Activated CD4-positive, alpha-beta T cell treated with anti-CD3 and anti-CD28 coated beads for 24 hours (primary cell): ENCODE measurements at places on chromosomes 3 and 15.

DNA sequence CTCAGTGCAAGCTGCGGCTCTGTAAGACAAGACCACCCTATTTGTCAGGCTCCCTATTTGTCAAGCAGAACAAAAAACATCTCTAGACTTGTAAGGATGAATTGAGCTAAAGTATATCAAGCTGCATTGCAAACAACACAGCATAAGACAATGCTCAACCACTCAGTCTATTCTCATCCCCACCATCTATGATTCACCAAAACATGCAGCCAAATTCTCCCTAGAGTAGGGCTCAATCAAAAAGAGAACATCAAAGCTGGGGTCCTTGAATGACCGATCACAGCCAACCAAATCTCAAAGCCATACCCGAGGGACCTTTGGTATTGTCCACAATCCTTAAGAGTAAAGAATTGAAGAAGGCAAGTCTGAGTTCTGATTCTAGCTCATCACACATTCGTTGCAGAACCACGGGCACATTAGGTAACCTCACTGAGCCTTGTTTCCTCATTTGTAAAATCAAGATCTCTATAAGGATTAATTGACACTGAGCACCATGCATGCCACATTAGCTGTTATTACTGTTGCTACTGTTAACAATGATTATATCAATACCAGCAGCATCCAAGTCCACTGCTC is 31.2 kb downstream of the RFTN1 start:
- DNase-seq: no peak

GRCh38 chr3:124887177-124887931 is at the start of gene ITGB5:
Gene ITGB5 (minus strand): TSS chr3:124887365. CDS start chr3:124887000, 365 bp downstream.
- no peak for DNase-seq

DNA sequence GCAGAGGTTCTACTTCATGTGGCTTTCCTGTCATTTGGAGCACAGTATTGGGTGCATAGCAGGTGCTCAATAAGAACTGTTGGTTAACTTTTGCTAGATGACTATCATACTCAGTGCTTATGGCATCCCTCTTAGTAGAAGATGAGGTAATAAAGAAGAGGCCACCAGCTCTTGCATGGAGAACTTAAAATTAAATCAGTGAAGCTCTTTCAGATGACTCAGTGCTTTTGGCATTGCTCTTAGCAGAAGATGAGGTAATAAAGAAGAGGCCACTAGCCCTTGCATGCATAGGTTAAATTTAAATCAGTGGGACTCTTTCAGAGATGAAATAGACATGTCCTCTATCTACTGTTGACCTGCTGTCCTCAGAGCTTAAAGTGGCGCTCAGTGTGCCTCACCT is 109.4 kb upstream of the FGF7 start:
- DNase-seq: no peak

DNA sequence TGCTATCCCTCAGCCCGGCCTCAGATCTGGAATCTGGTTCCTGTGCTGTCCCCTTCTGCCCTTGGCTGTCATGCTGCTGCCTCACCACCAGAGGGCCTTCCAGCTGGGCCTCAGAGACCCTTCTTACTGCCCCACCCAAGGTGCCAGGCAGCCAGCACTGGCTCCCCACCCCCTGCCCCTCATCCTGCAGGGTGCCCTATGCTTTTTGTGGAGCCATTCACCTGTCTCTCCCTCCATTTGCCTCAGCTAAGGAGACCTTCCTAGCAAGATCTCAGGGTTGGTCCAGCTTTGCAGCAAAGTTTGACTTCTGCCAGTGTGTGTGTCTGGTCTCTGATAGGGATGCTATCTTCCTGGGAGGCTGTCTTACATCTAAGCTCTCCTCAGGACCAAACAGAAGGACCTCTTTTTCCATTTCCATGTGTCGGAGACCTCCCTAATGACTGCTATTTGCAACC is 1.9 kb upstream of the VWA5B2 start:
- DNase-seq: no peak

DNA sequence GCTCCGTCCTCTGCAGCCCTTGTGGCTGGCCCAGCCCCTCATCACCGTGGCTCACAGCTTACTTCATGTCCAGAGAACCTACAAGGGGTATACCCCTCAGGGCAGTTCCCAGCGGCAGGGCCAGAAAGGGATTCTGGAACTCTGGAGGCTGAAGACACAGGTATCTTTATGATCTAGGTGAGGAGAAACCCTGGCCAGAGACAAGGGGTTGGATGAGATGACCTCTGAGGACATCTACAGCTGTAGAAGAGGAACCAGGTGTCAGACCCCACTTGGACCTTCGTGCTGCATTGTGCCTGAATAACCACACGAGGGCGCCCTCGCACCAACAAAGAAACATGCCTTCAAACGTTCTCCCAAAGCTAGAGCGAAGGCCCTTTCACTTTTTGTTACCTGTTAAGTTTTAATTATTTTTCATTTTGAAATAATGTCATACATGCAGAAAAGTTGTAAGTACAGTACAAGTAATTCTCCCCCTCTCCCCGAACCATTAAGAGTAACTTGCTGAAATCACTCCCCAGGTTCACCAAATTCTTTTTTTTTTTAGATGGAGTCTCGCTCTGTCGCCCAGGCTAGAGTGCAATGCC is 118.7 kb upstream of the SMAD3 start:
- DNase-seq: peak; percentile 54

DNA sequence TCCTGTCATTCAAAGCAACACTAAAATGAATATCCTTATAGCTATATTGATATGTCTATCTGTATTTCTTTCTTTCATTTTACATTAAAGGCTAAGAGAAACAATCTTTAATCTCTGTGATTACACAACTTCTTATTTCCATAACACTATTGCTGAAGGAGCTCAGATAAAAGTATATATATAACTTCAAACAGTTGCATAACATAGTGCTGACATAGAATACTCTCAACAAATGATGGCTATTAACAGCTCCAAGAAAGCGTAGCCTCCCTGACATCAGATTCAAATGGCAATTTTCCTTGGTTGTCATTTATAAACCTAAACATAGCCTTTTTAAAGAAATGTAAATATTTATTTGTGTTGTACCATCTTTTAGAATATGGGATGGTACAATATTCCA is 116.6 kb upstream of the PTPRG start:
- DNase-seq: no peak

DNA sequence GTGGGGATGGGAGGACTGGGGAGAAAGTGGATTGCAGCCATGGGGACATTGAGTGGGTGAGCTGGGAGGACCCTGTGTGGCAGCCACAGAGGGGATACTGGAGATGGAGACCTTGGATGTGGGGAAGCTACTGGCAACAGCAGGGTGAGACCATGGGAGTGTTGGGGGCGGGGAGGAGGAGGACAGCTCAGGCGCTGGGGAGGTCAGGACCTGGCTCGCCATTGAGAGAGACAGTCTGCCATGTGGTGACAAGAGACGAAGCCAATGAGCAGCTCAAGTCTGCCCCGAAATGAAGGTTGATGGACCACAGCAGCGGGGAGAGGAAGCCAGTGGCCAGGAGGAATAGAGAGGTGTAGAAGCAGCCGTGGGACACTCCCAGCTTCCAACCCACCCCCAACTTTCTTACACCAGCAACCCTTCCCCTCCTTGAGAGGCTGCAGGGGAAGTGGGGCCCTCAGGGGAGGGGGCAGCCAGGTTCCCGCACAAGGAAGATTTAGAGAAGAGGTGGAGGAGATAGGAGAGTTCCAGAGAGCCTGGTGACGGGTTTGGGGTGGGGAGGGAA is 118.1 kb downstream of the ASB7 start:
- DNase-seq: no peak

DNA sequence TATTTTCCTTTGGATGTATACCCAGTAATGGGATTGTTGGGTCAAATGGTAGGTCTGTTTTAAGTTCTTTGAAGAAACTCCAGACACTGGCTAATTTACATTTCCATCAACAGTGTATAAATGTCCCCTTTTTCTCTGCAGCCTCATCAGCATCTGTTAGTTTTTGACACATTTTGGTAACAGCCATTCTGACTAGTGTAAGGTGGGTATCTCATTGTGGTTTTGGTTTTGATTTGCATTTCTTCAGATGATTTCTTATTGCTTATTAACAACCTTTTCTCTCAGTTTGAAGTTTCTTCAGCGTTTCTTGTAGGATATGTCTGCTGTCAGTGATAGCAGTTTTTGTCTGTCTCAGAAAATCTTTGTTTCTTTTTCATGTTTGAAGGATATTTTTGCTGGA is 15.4 kb downstream of the GALK2 start:
- DNase-seq: no peak

DNA sequence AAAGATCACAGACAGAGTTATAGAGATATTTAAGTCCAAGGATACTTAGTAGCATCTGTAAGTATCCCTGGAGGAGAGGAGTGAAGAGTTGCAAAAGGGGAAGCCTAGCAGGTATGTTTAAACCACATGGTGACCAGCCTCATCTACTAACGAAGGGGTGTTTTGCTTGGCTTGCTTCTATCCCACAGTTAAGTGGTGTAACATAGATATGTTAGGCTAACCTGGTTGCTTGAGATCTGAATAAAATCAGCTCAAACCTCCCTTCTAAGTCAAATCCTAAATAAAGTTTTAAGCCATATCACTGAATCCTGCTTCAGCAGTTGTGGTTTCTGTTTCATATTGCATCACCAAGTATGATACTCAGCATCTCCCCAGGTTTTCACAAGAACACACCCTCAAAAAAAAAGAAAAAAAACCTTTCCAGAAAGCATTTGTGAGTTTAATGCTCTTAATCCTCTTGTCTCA is 880.2 kb downstream of the ROBO1 start:
- DNase-seq: no peak

- DNase-seq: no peak
Measured at GRCh38 chr15:49984436-49984835, 134.6 kb downstream of the ATP8B4 start.

GRCh38 chr3:127632035-127632820 is 3.2 kb downstream of the PODXL2 start:
- no peak for DNase-seq

GRCh38 chr15:61639491-61639890 is 410.4 kb upstream of the RORA start:
- no peak for DNase-seq

GRCh38 chr3:54905920-54906319 is 21.9 kb downstream of the LRTM1 start:
- DNase-seq: no peak

GRCh38 chr3:170636400-170636973 is 50.6 kb upstream of the SLC7A14 start:
- DNase-seq: no peak

GRCh38 chr3:57065588-57065987 is 5.1 kb downstream of the SPATA12 start:
- DNase-seq: no peak

GRCh38 chr15:36769098-36769497 is 189.7 kb downstream of the CDIN1 start:
- no peak for DNase-seq

GRCh38 chr3:183734750-183735494 is 37.3 kb downstream of the YEATS2 start:
- no peak for DNase-seq

- no peak for DNase-seq
Measured at GRCh38 chr3:184348057-184348382, 10.6 kb downstream of the FAM131A start.

DNA sequence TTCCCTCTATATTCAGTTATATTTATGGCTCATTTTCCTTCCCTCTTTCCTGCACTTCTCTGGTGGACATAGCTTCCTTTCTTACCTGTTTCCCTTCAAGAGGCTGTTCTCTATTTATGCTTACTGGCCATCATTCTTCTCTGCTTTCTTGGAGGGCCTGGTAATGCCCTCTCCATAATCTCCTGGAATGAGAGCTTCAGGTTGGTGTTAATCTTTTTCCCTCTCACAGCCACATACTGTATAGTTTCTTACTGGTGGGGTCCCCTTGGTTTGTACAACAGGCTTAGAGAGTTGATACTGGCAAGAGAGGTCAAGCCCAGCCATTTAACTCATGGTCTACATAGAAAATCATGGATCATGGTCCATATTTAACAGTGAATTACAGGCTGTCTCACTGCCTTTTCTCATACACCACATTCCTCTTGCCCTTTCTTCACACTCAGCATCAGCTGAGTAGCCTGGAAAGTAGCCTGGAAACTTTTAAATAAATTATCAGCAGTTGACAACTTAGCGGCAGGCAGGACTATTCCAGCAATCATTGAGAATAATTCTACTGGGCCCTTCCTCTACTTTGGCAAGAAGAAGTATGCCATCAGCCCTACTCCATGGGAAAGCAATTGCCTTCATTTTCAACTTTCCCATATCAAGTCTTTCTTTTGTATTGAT is 38.0 kb upstream of the DPH6 start:
- no peak for DNase-seq

- no peak for DNase-seq
Measured at GRCh38 chr3:51279448-51279847, 105.6 kb upstream of the MANF start.

- DNase-seq: no peak
Measured at GRCh38 chr15:38853608-38854007, 289.0 kb upstream of the RASGRP1 start.

DNA sequence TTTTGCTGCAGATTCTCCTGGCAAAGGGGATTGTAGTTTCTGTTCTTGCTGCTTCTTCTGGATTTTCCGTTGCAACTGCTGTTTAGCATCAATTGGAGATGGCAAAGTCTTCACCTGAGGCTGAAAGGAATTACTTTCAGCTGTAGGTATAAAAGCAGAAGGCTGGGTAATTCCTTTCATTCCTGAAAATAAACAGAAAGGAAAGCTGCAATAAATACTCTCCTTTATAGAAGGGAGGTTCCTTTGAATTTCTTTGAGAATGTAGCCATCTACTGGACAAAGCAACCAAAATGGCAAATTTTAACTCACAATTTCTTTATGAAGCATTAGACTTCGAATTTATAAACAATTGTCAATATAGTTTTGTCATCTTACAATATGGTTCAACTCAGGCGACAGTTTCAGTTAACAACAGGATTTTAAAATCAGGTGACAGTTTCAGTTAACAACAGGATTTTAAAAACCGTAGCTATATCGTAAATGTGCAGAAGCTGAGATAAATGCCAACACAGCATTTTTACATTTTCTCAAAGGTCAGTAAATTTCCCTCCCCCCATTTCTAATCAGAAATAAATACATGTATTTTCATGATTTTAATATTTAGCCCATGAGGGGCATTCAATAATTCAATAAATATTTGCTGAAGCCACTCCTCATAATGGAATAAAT is 104.9 kb upstream of the NEDD4 start:
- no peak for DNase-seq

DNA sequence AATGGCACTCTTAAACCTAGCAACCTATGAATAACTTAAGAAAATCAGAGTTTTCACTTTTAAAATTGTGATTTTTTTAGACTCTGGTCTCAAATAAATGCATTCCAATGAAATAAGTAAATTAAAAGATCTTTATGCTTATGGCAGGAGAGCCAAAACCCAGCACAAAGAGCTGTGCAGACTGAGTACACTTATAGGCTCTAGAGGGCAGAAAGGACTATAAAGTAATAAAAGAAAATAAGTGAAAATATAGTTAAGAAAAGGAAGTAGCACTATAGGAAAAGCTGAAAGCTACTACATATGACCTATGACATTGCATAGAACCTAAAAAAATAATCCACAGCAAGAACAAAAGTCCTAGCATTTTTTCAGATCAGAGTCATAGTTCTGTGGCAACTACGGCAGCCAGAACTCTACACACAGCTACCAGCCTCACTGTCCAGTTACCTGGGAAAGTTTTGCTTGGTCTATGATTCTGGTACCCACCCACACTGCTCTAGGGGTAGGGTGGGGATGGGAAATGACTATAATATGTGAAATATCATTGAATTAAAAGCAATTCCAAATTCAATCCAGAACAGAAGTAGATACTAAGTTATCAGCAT is 30.5 kb downstream of the CLASP2 start:
- no peak for DNase-seq
